ENCODE measurements at places on chromosomes 3 and 15. TPM values are rescaled to one million over a fixed set of nuclear protein-coding genes. Genes with fewer than 3 reads are reported as not detected.

DNA sequence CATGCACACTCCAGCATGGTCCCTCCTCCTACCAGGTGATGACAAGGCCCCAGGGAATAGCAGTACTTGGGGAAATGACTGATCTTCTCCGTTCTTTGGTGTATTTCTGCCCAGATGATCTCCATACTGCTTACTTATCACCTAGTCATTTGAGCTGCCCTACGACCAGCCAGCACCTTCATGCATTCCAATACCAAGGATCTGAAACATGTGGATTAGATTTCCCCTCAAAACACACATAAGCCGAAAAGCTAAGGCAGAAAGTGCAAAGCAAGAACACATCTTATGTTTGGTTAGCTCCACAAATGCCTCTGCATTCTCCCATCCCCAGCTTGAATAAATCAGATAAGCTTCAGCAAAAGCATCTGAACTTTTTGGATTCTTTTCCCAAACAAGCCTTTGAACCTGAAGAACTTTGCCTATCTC, 64.8 kb upstream of the BCL6 start:
- no peak for DNase-seq

GRCh38 chr3:35448121-35448520, 191.2 kb upstream of the ARPP21 start:
- DNase-seq = no peak

DNA sequence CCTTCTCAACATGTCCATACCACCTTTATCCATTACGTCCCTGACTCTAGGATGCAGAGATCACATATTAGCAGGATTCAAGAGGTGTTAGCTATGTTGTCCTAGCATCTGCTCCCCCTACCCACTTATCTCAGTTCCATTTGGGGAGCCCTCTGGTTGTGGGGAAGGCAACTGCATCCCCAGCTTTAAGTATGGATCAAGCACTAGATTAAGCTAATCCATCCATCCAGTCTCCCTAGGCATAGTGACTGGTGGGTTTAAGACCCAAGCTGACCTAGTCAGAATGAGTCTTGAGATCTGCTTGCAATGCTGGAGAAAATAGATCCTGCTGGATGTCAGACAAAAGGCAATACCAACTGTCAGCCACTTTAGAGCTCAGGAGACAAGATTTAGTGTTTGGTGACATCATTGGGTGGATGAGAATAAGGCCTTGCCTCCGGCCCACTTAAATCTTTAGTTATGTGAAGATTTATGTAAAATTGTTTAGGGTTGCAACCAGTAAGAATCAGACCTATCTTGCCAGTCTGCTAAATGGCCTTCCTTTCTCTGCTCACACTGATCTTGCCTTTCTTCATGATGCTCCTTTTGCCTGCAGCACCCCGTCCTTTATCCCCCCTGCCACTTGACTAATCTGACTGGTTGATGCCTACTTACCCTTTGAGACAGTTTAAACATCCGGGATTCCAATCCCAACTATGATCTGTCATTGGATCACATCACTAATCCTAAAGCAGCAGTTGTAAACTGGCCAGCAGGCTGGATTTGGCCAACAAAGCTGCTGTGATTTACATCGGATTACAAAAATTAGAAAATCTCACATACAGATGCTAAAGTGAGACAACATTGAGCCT, 2.1 kb upstream of the ISY1 start:
- DNase-seq = no peak

Gene ETV5
- total RNA-seq = 1.7 TPM

GRCh38 chr3:58888087-58888486, 161.7 kb downstream of the CFAP20DC start:
- DNase-seq = no peak

Gene DAPK2
- 8.8 TPM for total RNA-seq

DNA sequence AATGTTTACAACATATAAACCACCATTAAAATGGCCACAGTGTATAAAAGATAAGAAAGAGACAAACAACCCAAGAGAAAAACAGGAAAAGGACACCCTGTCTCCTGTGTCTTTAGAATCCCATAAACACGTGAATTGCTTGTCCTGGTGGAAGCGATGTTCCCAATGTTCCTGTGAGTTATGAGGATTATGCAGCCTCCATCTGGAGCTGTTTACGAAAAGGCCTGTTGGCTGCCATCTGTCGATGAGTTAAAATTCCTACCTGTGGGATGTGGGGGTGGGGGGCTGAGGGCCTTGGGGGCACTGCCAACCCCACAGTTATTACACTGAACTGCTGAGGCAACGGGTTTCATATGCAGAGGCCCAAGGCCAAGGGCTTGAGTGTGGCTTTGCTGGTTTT, 13.6 kb downstream of the NISCH start:
- no peak for DNase-seq

DNA sequence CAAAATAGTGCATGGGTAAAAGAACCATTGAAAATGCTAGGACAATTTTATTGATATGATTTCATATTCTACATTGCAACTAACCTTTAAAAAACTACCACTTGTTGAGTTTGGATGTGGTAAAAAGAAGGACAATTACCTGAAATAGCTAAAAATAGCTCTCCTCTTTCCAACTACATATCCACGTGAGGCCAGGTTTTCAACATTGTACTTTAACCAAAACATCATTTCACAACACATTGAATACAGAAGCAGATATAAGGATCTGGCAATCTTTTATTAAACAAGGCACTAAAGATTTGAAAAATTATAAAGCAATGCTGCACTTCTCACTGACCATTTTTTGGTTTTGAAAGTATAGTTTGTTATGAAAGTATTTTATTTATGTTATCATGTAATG, 28.1 kb upstream of the MRPL3 start:
- DNase-seq = no peak

- DNase-seq = no peak
These were observed 270.2 kb downstream of the ROBO1 start for GRCh38 chr3:79497447-79498111.

GRCh38 chr3:186938716-186939115, 8.4 kb downstream of the ST6GAL1 start:
- DNase-seq = no peak

DNA sequence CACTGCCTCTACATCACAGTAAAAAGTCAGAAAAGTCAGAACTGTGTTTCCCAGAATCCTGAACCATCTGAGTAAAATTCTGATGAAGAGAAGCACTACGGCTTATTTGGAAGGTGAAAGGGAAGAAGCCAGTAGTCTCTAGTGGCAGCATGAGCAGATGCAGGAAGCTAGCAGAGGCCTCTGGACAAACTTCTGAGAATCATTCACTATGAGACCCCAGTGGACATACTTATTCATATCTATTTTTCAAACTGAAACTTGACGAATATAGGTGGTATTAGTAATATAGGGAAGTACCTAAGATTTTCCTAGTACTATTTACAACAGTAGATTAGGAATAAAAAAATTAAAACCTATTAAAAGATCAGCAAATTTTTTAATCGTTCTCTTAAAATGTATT, 272.8 kb upstream of the TTC14 start:
- DNase-seq = no peak

DNA sequence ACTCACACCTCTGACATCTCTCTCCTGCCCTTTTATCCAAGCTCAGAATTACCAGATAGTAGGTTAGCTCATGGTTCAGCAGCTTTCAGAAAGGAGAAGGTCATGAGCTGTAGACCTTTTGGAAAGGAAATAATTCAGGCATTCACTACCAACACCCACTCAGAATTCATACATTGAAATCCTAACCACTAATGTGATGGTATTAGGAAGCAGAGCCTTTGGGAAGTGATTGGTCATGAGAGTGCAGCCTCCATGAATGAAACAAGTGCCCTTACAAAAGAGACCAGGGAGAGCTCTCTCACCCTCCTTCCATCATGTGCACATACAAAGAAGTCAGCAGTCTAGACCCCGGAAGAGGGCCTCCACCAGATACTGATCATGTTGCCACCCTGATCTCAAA, 315.8 kb upstream of the CCDC54 start:
- no peak for DNase-seq

DNA sequence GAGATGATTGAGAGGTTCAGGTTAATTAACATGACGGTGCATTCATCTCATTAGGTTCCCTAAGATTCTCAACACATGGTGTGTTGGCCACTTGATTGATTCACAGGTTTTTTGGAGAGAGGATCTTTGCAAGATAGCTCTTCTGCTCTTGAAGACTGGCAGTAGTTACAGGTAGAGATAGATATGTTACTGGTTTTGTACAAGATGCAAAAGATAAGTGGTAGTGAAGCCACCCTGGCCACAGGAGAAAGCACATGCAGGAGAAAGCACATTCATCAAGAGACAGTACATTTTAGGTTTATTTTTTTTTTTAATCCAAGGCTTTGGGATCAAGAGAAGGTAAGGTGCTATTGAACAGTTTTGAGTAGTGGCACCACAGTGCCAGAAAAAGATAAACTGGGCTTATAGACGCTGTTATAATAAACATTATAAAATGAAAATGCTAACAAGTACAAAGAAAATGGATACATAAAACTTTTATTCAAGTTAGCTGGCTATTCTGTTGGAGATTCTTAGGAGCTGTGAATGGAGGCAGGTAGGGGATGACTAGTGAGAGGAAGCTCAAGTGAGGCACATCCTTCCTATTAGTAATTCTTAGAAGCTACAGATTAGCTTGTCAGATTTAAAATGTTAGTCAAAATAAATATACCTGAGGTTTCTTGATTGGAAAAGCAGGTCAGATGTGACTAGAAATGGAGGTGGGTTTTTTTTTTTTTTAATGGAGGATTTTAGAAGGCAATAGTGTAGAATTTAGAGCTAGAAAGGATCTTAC, 10.8 kb downstream of the SELENOT start:
- DNase-seq = no peak

Gene EOMES
- not detected for total RNA-seq

Gene LTK
- total RNA-seq = not detected

Gene TNFSF10
- total RNA-seq = 128 TPM

DNA sequence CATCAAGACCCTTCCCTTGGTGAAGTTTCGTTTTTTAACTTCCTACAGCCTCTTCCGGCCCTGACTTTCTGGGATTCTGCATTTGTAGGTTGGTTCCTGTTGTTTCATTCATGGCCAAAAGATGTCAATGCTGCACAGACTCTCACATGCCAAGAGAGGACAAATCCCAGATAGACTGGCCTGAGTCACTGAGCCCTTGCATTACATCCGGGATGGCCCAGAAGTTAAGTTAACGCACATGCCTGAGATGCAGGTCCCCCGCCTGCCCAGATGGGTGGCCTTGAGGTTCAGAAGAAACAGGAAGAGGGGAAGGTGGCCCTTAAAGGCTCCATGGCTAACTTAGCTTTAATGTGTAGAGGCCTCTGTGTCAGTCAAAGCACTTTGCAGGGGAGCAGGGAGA, 51.6 kb upstream of the SRGAP3 start:
- DNase-seq = no peak

- DNase-seq = no peak
These were observed 3.7 kb downstream of the IGF2BP2 start for GRCh38 chr3:185820973-185821758.

Gene ZNF621
- 8.3 TPM for total RNA-seq

Gene FANCD2OS
- total RNA-seq = not detected

GRCh38 chr3:145953316-145953715, 207.7 kb downstream of the PLOD2 start:
- no peak for DNase-seq

Gene CHST13
- total RNA-seq = 0.95 TPM

- no peak for DNase-seq
These were observed 24.8 kb upstream of the RHO start for GRCh38 chr3:129503471-129504291.

DNA sequence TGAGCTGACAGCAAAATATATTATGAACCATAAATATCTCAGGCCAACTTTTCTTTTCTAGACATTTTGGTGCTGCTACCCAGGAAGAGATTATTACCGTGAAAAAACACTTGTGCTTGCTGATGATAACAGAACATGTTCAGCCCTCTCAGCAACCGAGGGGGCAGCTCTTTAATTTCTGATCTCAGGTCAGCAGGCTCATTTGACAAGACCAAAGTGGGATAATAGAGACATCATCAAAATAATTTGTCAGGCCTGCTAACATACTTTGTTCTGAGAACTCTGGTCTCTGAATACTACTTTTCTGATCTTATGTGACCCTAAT, 645.9 kb upstream of the KCNMB2 start:
- no peak for DNase-seq

DNA sequence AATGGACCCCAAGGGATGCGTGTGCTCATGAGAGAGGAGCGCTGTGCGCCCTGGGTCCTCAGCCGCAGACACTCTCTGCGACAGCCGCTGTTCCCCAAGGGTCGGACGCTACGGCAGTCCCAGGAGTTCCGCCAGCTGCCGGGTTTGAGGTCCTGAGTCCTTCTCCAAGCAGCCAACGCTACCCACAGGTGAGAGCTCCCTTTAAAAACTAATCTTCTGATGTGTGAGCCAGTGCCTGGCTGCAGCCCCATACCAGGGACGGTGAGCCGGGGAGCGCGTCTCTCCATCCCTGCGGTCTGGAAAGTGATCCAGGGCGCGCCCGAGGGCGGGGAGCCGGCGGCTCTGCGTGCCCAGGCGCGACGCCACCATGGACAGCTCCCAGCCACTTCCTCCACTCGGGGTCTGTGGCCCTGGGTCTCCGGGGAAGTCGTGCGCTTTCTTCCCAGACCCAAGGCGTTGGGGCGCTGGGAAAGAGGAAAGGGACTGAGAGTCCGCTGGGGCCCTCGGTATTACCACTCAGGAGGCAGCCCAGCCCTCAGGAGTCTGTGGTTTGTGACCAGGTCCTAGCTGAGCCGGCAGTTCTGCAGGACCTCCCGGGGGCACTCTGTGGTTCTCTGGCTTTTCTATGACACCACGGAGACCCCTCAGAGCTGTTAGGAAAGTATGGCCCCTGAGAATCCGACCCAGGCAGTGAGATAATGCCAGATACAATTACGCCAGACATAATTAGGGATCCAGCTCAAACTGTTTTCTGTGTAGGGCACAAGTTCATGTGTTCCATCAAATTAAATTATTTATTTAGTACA, 1.4 kb downstream of the CEMIP start:
- DNase-seq = no peak

Gene SLC24A5
- total RNA-seq = not detected

DNA sequence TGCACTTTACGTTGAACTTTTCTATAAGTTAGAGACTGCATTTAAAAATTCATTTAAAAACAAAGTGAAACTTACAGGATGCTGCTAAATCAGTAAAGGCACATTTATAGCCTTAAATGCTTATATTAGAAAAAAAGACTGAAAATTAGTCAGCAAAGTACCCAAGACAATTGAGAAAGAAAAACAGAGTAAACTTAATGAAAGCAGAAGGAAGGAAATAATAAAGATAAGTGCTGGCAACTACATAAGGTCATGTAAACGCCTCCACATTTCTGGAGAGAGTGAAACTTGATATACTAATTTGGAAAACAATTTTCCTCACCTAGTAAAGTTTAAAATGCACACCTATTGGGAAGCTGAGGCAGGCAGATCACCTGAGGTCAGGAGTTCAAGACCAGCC, 58.2 kb upstream of the ACAN start:
- no peak for DNase-seq

DNA sequence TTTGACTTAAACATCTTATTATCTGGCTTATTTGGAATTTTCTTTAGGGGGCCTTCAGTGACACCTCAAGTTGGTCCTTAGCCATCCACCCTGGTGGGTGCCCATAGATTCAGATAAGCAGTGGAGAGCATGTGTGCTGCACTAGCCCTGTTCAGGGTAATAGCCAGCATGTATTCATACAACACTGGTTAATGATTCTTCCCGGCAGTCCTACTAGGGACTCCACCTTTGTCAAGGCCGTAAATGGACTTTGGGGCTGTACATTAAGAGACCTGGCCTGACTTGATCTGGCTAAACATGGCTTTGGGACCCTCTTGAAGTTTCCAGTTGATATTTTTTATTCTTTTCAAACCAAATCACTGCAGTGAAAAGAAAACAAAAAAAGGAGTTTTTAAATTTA, 125.8 kb downstream of the PTPRG start:
- DNase-seq = no peak

Gene USP3
- 27.3 TPM for total RNA-seq

All from esophagus squamous epithelium (tissue), 5 donors.